ENCODE measurements at places on chromosomes 16 and 17.

DNA sequence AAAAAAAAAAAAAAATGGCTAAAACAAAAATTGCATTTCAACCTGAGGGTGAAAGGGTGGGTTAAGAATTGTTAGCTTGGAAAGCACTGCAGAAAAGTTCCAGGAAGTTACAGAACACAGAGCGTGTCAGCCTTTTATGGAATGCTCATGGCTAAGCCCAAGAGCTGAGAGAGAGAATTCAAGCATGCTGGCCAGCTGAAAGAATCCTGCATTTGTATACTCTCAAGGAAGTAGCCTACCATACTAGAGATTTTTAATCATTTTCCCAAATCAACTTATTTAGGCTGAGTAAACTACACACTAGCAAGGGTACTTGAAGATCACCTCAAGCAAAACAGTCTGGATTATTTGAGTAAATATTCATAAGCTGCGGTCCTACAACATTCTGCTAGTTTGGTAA lies 153.9 kb downstream of the KCNJ2 start:
- DNase-seq = no peak

GRCh38 chr17:7211491-7212273 lies 8.0 kb downstream of the DLG4 start:
- DNase-seq = no peak

DNA sequence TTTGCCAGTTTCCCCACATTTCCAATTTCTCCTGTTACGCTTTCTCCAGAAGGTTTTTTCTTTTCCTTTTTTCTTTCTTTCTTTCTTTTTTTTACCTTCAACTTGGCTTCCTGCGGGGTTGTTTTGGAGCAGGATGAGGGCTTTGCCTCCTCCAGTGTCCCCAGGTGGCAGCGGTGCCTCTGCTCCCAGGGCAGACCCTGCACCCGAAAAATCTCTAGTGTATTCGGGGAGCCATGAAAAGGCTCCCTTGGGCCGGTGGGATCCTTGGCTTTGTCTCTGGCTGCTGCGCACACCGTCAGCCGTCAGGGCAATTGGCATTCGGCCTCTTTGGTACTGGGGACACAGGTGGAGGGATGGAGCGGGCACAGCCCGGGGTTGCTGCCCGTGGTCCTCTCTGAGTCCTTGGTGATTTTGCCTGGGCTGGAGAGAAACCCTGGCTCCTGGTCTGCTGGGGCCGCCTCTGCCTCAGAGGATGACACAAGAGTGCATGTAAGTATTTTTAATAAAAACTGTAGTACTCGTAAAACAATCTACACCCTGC lies 846 bp downstream of the ITGB3 start:
- DNase-seq = no peak

GRCh38 chr17:28612936-28613872 lies 781 bp downstream of the RSKR start:
- no peak for DNase-seq

- no peak for DNase-seq
Observed at GRCh38 chr17:39745335-39746144, 7.8 kb downstream of the GRB7 start.

GRCh38 chr16:28311913-28312312 lies 19.6 kb downstream of the SBK1 start:
- no peak for DNase-seq

DNA sequence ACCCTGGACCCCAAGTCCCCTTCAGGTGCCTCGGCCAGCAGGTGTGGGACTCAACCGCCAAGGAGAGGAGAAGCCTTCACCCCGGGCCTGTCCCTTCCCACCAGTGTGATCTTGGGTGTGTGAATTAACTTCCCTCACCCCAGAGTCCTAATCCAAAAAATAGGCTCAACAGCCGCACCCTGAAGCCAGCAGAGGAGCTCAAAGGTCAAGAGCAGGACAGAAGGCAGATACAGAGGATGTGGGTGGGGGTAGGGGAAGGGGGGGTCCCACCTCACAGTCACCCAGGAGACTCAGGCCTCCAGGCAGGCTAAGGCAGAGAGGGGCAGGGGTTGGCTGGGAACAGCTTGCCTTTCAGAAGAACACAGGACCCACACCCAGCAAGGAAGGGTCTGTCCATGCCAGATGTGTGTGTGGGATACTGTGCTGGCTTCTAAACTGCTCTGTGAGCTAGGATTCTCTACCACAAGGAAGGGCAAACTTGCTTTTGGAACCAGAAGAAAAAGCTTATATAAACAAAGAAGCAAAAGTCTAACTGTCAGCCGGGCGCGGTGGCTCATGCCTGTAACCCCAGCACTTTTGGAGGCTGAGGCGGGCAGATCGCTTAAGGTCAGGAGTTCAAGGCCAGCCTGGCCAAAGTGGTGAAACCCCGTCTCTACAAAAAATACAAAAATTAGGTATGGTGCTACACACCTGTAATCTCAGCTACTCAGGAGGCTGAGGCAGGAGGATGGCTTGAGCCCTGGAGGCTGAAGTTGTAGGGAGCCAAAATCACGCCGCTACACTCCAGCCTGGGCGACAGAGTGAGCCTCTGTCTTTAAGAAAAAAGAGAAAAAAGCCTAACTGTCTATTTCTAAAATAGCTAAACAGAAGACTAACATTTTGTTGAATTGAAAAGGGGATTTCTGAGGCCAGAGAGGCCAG lies 4.6 kb downstream of the PIEZO1 start:
- no peak for DNase-seq

GRCh38 chr16:85614338-85615013 lies 1.4 kb downstream of the GSE1 start:
- DNase-seq = no peak

- no peak for DNase-seq
Observed at GRCh38 chr17:45855691-45856336, 11.1 kb downstream of the SPPL2C start.

DNA sequence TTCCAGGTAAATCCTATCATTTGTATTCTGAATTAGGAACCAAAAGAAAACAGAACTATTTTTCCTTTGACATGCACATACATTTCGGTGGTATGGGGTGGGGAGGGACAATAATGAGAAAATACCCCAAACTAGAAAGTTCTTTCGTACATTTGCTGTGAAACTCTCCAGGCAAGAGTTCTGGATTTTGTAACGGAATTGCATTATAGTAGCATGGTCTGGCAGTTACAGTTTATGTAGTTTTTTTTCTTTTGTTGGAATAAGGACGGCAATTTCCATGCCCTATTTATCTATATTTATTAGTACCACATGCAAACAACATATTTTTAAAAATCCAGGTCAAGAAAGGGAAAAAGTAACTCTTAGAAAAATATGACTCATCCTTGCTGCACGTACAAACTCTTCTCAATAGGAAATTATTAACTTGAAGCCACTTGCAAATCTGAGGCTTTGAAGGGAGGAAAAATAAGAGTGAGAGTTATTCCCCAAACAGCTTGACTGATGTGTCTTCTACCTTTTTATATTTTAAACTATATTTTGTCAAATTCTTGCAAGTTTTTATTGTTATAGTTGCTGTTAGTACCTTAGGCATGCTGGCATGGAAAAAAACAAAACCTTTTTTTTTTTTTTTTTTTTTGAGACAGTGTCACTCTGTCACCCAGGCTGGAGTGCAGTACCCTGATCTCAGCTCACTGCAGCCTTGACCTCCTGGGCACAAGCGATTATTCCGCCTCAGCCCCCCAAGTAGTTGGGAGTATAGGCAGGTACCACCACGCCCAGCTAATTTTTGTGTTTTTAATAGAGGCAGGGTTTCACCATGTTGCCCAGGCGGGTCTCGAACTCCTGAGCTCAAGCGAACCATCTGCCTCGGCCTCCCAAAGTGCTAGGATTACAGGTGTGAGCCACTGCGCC lies 69.3 kb downstream of the WWP2 start:
- no peak for DNase-seq

GRCh38 chr16:27498916-27499658 lies 50.6 kb downstream of the GTF3C1 start:
- DNase-seq = no peak

- DNase-seq = no peak
Observed at GRCh38 chr16:11689031-11689840, 21.0 kb downstream of the SNN start.

DNA sequence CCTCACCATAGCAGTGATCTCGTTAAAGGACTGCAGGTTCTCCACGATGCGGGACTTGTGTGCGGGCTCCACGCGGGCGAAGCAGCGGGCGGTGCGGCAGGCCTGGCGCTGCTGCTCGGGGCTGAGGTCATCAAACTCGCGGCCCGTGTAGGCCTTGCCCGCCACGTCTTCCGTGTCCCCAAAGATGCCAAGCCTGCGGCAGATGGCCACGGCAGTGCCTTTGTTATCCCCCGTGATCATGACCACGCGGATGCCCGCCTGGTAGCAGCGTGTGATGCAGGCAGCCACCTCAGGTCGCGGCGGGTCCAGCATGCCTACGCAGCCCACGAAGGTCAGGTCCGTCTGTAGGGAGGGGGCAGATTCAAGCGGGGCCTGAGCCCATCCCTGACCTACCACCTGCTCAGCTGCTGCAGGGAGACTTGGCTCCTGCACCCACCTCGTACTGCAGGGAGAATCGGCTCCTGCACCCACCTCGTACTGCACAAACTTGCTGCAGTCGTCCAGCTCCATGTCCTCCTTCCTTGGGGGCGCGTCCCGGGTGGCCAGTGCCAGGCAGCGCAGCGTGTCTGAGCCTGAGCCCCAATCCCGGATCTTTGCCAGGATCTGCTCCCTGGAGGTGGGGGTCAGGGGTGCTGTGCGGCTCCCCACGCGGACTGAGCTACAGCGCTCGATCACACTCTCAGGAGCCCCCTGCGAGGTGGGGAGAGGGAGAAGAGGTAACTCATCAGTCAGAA lies 23.1 kb downstream of the ATP2A3 start:
- DNase-seq = no peak

DNA sequence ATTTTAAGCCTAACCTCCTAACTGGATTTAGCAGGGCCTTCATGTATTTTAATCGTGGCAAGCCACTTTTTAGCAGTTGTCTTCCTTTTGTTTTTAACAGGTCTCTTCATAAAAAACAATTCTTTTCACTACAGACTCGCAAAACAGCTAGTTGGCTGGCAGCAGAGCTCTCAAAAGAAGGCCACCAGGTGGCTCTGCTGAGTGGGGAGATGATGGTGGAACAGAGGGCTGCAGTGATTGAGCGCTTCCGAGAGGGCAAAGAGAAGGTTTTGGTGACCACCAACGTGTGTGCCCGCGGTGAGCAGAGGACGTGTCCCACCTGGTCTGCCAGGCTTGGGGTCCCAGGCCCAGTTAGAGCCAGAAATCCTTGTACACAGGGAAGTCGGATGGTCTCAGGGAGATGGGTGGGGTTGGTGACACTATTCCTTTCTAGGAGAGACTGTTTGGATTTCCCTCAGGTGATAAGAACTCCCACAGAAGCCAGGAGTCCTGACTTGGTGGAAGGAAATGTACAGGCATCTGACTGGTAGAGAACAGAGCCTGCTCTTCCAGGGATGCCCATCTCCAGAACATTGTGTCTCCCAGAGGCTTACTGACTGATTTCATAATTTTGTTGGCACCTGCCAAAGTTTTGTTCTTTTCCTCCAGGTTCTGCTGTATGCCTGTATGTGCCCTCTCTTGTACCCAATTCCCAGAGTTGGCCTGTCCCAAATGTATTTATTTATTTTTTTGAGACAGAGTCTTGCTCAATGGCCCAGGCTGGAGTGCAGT lies 14.9 kb upstream of the DDX19A start:
- DNase-seq = no peak

DNA sequence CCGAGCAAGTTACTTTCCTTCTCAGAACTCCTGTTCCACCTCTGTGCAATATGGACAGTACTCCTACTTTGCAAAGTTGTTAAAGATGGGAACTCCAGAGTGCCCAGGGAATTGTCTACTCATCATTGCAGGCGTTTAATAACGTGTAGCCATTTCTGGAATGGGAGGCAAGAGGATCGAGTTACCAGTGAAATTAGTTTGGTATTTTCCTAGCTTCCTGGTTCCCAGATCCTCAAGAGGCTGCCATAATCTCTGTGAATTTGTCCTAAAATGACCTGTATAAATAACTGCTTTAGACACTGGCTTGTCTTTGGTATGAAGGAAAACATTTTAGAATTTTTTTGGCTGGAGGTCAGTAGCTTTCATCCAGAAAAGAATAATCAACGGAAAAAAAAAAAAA lies 27.7 kb downstream of the WWOX start:
- no peak for DNase-seq

GRCh38 chr17:21149621-21150020 lies 22.9 kb downstream of the DHRS7B start:
- DNase-seq = no peak

- DNase-seq = no peak
Observed at GRCh38 chr17:67686241-67686640, 31.5 kb upstream of the NOL11 start.

DNA sequence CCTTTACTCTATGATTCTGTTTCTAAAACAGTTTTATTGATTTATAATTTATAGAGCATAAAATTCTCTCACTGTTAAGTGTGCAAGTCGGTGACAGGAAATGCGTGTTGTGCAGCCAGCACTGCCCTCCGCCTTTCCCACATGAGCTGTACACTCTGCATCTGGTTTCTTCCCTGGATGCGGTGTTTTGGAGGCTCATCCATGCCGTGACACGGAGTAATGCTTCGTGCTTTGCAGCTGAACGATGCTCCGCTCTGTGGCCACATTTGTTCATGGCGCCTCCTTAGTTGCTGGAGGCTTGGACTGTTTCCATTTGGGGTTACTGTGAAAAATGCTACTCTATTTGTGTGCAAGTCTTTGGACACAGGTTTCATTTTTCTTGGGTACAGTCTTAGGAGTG lies 7.2 kb upstream of the IGFALS start:
- DNase-seq = no peak

- no peak for DNase-seq
Observed at GRCh38 chr17:47802341-47803022, 19.1 kb downstream of the OSBPL7 start.

DNA sequence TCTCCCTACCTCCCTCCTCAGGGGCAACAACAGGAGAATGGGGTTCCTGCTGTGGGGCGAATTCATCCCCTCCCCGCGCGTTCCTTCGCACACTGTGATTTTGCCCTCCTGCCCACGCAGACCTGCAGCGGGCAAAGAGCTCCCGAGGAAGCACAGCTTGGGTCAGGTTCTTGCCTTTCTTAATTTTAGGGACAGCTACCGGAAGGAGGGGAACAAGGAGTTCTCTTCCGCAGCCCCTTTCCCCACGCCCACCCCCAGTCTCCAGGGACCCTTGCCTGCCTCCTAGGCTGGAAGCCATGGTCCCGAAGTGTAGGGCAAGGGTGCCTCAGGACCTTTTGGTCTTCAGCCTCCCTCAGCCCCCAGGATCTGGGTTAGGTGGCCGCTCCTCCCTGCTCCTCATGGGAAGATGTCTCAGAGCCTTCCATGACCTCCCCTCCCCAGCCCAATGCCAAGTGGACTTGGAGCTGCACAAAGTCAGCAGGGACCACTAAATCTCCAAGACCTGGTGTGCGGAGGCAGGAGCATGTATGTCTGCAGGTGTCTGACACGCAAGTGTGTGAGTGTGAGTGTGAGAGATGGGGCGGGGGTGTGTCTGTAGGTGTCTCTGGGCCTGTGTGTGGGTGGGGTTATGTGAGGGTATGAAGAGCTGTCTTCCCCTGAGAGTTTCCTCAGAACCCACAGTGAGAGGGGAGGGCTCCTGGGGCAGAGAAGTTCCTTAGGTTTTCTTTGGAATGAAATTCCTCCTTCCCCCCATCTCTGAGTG lies 5.9 kb upstream of the LASP1NB start:
- DNase-seq = no peak

DNA sequence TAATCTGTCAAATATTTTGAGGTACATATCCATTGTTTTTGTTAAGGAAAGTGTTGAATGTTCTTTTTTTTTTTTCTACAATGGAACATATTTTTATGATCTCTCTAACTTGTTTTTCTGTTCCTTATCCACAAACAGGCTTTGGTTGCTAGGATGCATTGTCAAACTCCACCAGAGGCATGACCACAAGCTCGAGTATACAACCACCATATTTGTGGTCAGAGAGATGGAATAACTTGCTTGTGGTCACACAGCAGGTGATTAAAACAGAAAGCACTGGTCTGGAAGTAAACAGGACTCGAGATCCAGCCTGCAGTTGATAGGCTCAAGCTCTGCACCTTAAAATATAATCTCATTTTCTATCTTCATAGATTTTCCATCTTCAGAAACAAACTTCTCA lies 105.8 kb upstream of the ADAMTS18 start:
- no peak for DNase-seq

All from cortex of kidney (tissue), 1 donor.